ENCODE measurements at places on chromosomes 5 and 9.

DNA sequence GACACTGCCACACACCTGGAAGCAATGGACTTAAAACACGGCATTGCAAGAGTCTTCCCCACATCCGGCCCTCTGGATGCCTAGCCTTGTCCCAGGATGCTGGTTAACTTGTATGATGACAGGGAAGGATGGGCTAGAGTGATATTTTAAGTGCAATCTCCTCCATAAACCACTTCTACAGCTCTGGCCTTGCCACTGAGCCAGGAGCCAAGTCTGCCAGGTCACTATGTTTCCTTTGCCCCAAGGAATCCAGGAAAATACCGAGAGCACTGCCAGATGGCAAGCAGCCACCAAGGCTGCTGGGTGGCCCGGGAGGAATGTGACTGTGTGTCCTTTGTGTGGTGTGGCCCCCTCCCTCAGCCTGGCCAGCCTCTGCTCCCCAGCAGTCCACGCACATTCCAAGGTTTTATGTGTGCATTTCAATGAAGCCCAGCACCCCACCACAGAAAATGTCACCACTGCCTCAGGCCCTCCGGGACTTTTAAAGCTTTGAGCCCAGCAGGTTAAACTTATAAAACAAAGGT is 106.0 kb downstream of the FRMD3 start:
- peak; percentile 48 for DNase-seq

DNA sequence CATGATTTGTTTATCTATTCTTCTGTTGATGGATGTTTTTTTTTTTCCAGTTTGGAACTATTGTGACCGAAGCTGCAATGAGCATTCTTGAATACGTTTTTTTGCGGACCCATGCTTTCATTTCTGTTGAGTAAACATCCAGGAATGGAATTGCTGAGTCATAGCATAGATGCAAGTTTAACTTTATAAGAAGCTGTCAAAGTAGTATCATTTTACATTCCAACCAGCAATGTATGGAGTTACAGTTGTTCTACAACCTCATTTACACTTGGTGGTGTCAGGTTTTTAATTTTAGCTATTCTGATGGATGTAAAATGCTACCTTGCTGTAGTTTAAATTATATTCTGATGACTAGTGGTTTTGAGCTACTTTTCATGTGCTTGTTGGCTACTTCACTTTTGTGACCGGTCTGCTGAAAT is 49.0 kb downstream of the NPR3 start:
- DNase-seq: no peak

GRCh38 chr5:14172149-14172795 is 29.1 kb downstream of the TRIO start:
- DNase-seq: no peak

DNA sequence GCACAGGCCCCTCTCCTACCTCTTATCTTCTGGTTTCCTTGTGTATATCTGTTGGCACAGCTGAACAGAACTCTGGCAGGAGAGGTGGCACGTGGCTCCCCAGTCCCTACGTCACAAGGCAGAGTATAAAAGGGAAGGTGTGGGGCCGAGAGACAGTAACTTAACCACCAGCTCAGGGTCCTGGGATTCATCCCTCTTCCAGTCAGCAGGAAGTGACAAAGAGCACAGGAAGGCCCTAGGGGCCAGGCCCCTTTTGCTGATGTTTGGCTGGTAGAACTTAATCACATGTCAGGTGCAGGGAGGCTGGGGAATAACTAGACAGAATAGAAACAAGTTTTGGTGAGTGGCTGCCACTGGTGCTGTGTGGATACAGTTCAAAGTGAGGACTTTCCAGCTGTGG is 4.5 kb upstream of the ICE1 start:
- no peak for DNase-seq

DNA sequence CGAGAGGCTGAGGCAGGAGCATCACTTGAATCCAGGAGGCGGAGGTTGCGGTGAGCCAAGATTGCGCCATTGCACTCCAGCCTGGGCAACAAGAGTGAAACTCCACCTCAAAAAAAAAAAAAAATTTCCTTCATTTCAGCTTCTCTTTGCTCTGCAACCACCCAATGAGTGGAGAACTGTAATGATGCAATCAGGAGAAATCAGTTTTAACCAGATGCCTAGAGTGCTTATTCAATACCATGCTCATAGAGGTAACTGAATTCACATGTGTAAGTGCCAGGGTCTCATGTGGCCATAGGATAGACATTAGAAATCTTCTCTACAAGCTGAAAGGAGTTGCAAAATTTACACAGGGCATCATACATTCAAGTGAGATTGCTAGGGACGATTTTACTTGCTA is 70.6 kb downstream of the HMHB1 start:
- no peak for DNase-seq

DNA sequence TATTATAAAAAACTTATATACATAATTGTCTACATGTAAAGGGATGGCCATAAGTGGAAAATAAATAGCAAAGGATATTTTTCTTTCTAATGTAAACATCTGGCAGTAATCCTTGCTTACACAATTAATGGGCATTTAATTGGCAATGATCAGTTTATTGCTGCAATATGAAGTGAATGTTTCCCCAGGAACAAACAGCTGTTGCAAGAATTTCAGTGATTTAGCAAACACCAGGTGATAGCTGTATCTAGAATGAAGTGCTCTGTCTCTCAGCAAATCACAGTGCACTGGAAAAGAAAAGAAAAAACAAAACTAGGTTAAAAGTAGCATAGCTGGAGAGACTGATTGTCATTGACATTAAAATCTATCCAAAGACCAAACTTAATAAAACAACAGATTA is 594.5 kb upstream of the ARRDC3 start:
- no peak for DNase-seq

DNA sequence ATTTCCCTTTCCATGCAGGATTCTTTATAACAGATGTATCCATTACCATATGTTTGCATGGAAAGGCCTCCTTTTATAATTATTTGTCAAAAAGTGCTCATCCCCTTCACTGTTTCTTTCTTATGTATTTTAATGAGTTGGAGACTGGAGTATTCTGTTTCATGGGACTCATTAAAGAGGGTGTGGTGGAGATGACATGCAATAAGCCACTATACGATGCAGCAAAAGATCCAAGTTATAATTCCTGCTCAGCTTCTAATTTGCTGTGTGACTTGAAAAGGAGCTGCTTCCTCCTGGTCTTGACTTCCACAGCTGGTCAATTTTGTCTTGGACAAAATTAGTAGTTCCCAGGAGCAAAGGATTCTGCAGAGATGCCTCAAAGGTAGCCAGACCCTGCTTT is 13.9 kb downstream of the SGCD start:
- no peak for DNase-seq

GRCh38 chr9:114030364-114030763 is 47.7 kb downstream of the AMBP start:
- DNase-seq: no peak

DNA sequence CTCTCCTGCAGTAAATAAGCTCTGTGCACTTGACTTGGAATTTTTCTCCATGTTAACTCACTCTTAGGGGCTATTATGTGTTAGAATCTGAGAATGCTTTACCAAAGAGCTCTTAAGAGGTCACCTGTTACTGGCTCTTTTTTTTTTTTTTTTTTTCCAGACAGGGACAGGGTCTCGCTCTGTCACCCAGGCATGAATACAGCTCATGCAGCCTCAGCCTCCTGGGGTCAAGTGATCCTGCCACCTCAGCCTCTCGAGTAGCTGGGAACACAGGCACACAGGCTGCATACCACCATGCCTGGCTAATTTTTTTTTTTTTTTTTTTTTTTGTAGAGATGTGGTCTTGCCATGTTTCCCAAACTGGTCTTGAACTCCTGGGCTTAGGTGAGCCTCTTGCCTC is 22.1 kb downstream of the HMGXB3 start:
- DNase-seq: no peak

GRCh38 chr9:7028591-7028990 is 270.8 kb downstream of the KDM4C start:
- DNase-seq: no peak

- no peak for DNase-seq
Measured at GRCh38 chr9:128048663-128049062, 18.5 kb downstream of the NAIF1 start.

DNA sequence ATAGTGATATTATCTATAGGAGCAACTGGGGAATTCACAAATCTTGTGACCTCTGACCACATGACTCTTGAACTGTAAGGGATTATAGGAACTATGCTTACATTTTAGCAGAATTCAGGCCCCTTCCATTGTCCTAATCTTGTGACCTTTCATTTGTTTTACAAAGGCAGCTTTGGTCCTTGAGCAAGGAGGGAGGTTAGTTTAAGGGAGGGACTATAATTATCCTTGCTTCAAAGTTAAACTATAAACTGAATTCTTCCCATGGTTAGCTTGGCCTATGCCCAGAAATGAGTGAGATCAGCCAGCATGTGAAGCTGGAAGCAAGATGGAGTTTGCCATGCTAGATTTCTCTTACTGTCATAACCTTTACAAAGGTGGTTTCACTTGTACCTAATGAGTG is 51.2 kb downstream of the TARS1 start:
- DNase-seq: no peak

DNA sequence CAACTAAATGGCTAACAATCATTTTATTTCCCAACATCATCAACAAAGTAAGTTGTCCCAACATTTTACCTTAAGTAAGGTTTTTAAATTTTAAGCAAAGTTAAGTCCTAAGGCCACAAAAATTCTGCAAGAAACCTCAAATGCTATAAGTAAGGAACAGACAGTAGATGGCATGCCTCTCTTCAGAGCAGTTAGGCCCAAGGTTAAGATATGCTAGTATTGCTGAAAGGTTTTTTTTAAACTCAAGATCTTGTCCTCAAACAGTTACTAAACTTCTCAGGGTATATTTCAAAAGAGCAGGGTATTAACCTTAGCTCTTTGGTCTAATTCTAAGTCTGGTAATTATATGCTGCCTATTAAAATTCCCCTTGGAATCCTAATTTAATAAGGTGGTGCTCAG is 35.1 kb downstream of the PJA2 start:
- no peak for DNase-seq

DNA sequence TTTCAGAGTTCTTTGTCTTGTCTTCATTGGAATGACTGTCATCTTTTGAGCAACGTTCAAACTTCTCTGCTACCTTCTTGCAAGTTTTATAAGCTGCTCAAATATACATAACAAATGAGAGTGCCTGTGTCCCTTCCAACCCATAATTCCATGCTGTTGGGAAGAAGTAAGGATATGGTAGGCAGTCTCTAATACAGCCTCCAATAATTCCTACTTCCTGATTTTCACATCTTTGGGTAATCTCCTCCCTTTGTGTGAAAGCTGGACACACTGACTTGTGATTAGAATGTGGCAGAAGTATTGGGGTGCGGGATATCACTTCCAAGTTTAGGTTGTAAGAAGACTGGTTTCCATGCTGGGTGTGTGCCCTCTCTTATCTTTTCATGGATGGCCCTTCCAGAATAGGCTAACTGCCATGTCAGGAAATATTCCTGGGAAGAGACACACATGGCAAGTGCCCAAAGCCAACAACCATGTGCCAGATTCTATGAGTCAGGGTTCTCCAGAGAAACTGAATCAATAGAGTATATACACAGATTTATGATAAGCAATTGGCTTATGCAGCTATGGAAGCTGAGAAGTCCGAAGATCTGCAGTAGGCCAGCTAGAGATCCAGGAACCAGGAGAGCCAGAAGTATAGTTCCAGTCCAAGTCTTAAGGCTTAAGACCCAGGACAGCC is 531.3 kb downstream of the NTRK2 start:
- DNase-seq: no peak

DNA sequence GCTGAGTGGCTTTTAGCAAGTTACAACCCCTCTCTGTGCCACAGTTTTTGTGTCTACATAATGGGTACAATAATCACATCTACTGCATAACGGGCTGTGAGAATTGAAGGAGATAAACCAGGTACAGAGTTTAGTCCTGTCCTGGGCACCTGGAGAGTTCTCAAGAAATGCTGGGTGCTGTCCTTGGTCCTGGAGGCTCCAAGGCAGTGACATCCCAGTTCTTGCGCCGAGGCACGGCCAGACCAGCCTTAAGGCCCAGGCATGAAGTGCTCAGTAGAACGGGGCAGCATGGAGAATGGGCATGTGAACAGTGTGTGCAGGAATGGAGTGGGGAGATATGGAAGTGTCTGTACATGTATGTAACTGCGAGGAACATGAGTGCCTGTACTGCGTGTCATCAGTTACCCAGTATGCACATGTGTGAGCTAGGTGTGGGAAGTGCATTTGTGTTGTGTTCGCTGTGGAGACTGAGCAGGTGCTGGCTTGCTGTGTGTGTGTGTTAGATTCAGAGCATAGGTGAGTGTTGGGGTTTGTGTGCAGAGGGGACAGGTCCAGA is 6.3 kb upstream of the UNC5A start:
- DNase-seq: no peak

DNA sequence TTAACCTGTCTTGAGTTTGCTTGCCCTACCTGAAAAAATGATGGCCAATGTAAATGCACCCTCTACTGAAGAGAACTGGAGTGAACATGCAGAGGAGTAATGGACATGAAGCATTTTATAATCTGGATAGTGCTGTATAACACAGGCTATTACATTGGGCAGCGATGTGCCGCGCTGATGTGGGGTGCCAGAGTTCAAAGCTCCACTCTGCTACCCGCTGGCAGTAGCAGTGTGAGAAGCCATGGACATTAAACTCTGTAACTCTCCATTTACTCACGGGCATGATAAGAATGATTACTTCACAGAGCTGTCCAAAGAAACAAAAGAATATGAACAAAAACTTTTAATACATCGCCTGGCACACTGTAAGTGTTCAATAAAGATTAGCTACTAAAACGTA is 7.5 kb upstream of the CDH6 start:
- no peak for DNase-seq

GRCh38 chr5:165029099-165029870 is 1523.9 kb downstream of the MAT2B start:
- DNase-seq: peak; percentile 21

DNA sequence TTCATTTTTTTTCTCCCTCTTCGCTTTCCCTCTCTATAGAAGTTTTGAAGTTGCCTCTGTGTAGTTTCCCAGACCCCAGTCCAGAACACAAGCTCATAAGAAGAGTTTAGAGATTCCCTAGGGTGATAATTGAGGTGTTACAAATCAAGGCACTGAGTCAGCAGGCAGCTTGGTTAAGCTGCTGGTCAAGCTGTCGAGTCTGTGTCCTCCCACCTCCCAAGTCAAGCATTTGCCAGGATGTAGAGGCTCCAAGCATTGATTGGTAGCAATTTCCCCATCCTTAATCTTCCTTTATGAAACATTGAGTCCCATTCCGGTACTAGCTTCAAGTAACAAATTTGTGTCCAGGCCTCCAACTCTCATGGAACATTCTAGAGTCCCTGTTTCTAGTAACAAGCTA is 47.5 kb upstream of the SLC1A1 start:
- no peak for DNase-seq

- no peak for DNase-seq
Measured at GRCh38 chr5:153445875-153446579, 44.4 kb upstream of the GRIA1 start.

GRCh38 chr5:133278317-133278716 is 226.5 kb downstream of the HSPA4 start:
- DNase-seq: no peak

- no peak for DNase-seq
Measured at GRCh38 chr9:12922224-12922866, 147.5 kb downstream of the LURAP1L start.

DNA sequence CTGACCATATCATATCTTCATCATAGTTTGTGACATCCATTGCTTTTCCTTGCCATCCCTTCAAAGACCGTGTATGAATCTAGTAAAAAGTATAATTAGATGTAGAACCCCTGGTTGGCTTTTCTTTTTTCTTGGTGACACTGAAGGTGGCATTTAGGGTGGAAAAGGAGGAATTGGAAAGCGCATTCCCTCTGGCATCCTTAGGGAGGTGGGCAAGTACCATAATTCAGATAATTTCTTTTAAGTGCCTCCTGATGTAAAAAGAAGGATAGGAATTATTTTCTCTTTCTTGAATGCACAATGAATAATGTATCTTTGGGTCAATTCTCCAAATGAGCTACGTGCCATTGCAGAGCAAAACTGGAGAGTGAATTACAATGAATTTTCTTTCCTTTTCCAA is 73.2 kb upstream of the SMARCA2 start:
- no peak for DNase-seq
